NCI-H460 (cell line): ENCODE measurements at places on chromosomes 5 and 9. TPM values are rescaled to one million over a fixed set of nuclear protein-coding genes. Genes with fewer than 3 reads are reported as not detected.
A peak's percentile ranks its signal among the peaks of the same experiment; 100 is the strongest.

- no peak for DNase-seq
These were observed 47.6 kb upstream of the RNU6ATAC start for GRCh38 chr9:134211811-134212485.

DNA sequence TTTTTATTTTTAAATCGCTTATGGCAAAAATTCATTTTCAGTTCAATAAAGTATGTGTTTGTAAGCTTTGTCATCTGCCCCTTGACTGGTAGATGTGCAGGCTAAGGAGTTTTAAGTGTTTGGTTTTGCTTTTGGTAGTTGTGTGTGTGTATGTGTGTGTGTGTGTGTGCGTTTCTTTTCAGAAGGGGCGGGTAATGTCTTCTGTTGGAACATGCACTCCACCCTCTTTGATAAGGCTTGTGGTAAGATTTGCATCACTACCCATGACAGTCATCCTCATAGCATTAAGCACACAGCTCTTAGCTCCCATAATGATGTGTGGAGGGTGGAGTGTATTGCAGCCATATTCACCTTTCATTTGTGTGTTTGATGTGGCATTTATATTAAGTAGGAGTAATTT is 92.1 kb upstream of the FSD1L start:
- DNase-seq: peak; percentile 11

- DNase-seq: no peak
These were observed 23.6 kb downstream of the PLPP7 start for GRCh38 chr9:131312822-131313770.

DNA sequence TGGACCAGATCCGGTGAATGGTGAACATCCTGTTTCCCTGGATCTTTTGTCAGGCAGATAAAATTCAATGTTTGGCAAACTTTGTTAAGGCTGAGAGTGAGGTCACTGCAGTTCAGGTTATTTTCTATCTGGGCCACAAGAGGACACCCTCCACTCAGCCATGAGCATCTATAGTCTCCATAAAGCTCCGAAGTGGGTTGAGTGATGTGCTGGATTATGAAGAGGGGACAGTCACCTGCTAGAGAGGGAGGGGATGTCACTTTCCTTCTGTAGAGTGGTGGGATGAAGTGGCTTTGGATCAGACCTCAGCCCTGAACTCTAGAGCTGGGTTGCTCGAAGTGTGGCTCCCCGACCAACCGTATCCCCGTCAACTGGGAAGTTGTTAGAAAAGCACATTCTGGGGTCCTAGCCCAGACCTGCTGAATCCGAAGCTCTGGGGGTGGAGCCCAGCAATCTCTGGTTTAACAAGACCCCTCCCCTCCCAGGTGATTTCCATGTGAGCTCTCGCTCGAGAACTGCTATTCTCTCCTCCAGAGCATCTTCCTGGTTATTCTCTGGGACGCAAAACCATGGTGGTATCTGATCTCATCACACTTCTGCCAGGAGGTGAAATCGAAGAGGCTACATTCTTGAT is 31.8 kb upstream of the FGF1 start:
- DNase-seq: peak; percentile 35

- DNase-seq: no peak
These were observed 45.5 kb downstream of the PUM3 start for GRCh38 chr9:2798423-2798822.

GRCh38 chr9:134994926-134995791 is 77.4 kb upstream of the FCN1 start:
- DNase-seq: no peak

- DNase-seq: no peak
These were observed 787.3 kb downstream of the KCTD16 start for GRCh38 chr5:144958002-144958401.

DNA sequence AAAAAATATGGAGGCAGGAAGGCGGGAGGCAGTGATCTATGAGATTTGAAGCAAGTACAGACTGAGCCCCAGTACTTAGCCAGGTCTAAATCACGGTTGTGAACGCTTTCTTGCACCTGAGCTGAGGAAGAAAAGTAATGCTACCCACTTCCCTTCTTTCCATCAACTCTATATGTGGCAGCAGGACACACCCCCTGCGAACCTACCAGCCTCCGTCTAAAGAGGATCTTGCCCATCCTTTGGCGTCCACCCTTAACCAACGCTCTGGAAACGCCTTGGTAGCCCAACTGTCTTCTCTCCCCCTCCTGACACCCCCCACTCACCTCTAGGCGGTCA is 545 bp downstream of the HMGCS1 start:
- no peak for DNase-seq

DNA sequence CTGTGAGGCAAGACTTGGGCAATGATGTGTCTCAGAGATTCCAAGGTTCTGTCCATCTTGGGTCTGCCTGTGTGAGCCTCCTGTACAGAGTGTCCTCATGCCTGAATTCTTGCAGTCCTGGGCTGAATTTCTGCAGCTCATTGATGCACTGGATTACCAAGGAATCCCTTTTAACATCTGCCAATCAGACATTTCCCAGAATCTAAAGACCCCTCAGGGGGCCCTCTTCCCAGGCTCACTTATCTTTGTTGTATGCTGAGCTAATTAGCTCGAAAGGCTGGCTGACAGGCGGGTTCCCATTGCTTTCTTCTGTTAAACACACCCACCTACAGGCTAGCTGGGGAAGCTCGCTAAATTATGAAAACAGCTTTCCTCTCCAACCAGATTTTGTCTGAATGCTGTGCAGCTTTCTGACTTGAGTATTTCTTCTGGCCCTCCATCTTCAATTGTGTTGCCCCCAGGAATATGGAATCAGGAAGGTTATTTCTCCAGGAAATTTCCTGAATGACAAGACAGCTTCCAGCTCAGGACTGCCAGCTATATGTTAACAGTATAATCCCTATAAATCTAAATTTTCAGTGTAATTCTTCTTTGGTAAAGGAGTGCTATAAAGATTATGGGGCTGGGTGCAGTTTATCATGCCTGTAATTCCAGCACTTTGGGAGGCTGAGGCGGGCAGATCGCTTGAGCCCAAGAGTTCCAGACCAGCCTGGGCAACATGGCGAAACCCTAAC is at the start of gene LIX1:
Gene LIX1 (minus strand): TSS at position 91 of the 734 bp plus-strand sequence. CDS start 35 bp downstream, at position 56.
- peak; percentile 33 for DNase-seq

DNA sequence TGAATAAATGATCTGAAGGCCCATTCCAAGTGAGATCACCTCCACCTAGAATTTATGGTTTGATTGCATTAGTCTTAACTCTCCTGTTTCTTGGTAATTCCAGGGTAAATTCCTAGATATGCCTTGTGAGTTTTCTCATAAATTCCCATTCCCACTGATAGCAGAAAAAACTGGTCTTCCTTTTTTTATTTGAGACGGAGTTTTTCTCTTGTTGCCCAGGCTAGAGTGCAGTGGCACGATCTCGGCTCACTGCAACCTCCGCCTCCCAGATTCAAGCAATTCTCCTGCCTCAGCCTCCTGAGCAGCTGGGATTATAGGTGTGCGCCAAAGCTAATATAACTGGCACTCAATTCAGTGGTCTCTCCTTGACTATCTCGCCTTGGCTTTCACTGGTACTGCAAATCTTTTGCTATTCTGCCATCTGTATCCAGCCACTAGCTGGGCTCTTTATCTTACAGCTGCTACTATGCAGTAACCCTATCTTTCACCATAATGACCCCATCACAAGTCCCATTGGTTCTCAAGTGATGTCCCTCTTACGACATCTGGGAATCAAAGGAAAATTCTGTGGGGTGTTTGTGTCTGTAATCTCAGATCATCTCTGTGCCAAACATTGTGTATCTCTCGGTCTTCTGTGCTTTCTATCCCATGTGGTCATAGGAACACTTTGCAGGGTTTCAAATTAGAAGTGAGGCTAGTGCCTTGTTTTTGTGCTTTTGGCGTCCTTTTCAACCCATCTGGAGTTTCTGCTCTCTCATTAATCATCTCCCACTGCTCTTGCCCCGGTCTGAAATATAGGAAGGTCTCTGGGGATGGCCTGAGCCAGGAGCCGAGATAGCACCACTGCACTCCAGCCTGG is 14.4 kb downstream of the HNRNPK start:
- no peak for DNase-seq

DNA sequence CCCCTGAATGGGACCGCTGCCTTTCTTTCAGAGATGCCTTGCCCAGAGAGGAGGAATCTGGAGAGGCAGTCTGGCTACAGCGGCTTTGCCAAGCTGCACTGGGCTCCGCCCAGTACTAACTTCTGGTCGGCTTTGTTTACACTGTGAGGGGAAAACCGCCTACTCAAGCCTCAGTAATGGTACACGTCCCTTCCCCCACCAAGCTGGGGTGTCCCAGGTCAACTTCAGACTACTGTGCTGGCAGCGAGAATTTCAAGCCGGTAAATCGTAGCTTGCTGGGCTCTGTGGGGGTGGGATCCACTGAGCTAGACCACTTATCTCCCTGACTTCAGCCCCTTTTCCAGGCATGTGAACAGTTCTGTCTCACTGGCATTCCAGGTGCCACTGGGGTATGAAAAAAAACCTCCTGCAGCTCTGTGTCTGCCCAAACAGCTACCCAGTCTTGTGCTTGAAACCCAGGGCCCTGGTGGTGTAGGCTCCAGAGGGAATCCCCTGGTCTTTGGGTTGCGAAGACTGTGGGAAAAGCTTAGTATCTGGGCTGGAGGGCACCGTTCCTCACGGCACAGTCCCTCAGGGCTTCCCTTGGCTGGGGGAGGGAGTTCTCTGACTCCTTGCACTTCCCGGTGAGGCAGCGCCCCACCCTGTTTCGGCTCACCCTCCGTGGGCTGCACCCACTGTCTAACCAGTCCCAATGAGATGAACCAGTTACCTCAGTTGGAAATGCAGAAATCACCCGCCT is 171.2 kb downstream of the CWC27 start:
- DNase-seq: peak; percentile 19

DNA sequence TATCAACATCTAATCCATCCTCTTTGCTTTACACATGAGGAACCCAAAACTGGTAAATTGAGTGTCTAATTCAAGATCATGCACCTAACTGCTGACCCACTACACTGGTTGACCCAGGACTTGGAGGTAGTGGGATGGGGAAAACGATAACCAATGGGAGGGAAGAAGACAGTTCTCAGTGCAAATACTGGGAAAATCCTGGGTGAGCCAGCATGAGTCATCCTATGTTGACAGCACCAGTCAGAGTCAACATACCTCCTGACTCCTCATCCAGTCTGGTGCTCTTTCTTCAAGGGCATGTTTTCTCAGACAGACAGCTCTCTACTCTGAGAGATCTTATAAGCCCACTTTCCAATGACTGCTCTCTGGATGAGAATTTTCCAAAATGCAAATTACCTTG is 232.8 kb upstream of the PTGER4 start:
- peak; percentile 53 for DNase-seq

DNA sequence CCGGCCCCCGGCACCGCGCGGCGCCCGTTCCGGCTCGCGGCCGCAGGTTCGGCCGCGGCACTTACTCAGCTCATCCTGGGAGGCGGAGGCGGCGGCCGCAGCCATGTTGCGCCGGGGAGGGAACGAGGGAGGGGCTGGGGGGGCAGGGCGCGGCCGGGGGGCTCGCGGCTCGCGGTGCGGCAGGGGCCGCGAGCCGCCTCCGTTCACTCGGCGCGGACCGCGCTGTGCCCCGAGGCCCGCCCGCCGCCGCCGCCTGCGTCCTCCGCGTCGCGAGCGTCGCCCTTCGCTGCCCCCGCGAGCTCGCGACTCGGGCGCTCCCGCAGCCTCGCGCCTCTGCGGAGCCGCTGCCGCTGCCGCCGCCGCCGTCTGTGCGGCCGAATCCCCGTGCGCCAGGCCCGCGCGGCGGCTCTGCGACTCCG is 735 bp downstream of the ECPAS start:
- peak; percentile 33 for DNase-seq

DNA sequence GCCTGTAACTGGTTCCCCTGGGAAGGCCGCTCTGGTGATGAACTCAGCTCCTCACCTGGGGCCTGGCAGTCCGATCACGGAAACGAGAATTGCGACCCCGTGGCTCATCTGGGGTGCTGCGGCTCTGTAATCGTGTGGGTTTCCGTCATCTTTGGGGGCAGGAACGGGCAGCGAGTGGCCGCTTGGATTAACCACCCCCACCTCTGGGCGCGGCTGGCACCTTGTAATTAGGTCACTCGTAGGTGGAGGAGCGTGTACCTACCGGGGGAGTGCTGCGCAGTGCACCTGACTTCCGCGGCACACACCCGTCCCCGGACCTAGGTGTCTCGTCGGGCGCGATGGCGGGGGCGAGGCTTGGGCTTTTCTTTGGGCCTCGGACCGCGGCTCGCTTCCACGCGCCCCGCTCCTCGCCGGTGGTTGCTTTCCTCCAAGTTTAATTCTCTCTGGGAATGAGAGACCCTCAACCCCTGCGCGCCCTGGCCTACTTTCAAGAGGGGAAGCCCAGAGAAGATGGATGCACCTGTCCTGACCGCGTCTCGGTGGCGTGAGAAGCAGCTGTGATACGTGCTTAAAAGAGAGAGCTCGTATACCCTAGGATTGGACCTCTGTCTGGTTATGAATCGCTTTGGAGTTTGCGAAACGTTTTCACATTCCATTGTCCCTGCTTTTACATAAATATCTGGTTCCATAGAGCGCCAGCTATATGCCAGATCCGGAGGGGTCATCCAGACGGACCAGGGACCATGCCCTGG is 744 bp upstream of the PPP2CA start:
- no peak for DNase-seq

DNA sequence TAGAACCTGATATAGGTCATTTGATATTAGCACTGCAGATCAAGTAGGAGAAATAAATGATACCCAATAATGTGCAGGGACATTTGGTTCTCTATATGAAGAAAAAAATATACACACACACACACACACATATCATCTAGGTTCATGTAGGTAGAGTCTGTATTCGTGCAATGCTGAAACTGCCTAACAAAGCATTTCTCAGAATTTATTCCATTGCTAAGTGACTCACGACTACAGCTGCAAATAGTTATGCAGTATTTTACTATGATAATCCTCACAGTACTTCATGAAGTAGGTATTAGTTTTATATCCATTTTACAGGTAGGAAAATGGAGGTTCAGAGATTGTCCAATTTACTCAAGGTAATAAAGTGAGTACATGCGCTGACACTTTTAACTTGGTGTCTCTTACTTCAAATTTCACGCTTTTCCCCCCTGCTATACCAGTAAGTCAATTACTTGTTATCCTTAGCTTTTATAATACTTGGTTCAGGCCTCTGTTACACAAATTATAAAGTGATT is 2.4 kb downstream of the GIN1 start:
- DNase-seq: no peak

GRCh38 chr5:56286015-56286884 is 53.1 kb upstream of the ANKRD55 start:
- DNase-seq: no peak

DNA sequence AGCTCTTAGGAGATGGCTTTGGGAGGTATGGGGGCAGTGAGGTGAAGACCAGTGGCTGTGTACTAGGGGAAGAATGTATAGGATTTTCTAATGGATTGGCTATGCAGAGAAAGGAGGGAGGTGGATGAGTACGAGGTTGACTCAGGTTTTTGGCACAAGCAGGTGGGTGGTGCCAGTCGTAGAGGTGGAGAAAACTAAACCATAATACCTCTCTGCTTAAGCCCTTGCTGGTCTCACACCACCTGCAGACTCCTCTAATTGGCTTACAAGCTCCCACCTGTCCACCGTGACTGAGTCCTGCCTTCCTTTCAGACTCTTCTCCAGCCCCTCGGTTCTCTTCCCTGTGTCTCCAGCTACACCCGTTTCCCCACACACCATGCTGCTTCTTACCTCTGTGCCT is 521.7 kb upstream of the CLINT1 start:
- DNase-seq: no peak

LHX3 gene
- 0.07 TPM in 1 of 2 replicates, not detected in the other for total RNA-seq

TAF9 gene
- 251 and 266 TPM in 2 replicates for total RNA-seq

AK1 gene
- 36.9 and 41.9 TPM in 2 replicates for total RNA-seq

CSF1R gene
- total RNA-seq: not detected in 2 replicates

MYMK gene
- not detected in 2 replicates for total RNA-seq
